ENCODE measurements at places on chromosomes 1 and 21.

- no peak for DNase-seq
Observed at GRCh38 chr1:65321879-65322278, 12.5 kb downstream of the DNAJC6 start.

DNA sequence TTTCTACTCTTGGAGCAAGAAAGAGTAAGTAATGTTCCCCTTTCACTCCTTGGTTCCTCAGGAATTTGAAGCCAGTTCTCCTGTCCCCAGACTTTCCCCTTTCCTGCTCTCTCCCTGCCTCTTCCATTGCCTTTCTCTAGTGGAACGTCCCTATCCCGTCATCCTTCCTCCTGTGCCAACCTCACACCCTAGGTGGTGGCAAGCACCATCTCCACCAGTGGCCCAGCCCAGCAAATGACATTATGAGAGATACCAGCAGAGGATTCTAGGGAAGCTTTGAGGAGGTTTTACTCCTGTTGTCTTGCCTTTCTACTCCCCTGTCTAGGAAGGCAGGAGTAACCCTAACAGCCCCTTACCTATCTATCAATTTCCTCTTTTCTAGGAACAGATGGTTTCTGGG is 8.1 kb upstream of the TACSTD2 start:
- DNase-seq: no peak

DNA sequence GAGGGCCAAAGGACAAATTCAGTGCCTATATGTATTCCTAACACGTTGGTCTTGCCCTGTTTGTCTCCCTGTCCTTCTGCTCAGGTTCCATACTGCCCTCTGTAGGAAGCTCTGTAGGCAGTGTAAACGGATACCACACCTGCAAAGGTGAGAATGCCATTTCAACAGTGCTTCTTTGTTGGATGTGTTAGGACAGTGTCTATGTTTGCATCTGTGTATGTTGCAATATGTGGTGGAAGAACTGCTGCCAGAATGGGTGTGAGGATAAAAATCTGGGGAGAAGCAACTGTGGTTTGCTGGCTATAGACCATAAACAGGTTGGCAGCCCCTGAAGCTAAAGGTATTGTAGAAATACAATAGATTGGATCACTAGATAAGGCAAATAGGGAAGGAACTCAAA is 113.1 kb upstream of the BMP8A start:
- no peak for DNase-seq

DNA sequence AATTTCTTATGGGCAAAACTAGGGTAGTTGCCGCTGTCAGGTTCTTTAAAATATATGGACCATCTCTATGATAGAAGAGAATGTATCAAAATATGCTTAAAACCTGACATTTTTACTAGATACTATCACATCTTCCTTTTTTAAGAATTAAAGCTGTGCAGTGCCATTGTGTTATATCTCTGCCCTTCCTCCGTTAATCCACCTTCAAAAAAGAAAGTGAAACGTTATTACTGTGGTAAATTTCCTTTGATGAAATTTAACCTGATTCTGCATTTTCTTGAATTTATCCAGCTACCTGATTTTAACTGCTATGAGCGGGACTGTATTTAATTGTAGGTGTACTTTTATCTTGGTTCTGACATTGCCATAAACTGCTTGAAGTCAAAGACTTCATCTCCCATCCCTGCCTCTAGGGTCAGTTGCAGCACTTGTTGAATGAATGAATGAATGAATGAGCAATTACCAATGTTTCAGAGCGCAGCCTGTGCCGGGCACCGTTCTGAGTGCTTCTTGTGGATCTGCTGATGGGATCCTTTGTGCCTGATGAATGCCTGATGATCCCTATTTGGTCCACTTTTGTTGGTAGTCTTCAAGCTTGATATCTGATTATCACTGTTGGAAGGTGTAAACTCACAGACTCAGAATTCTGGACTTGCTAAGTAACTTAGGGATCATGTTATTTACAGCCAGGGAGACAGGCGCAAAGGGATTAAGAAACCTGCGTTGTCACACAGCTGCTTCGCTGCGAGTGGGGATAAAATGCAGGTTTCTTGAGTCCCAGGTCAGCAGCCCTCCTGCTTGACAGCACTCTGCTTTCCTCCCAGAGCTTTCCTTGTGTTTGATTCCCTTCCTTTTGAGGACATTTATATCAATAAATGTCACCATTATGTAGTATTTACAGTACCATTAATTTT is 30.1 kb downstream of the SMYD2 start:
- no peak for DNase-seq

GRCh38 chr21:35720208-35720731 is 340.1 kb downstream of the SETD4 start:
- no peak for DNase-seq

DNA sequence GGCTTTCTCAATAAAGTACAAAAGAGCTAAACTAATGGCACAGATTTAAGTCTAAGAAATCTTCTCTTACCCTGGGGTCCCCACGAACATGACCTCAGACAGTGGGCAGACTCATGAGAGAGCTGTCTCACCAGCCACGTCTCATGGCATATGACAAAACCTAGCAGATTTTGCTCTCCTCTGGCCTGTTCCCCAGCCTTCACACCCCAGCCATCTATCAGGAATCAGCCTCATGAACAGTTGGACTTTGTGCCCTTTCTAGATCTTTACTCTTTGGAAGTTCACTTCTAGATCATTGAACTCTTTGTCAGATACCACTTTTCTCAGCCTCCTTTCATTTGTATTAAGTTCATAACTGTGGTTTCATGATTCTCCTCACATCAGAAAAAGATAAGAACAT is 14.2 kb upstream of the HSD3B1 start:
- DNase-seq: no peak

GRCh38 chr1:2817784-2818564 is 16.5 kb upstream of the TTC34 start:
- no peak for DNase-seq

GRCh38 chr1:171292799-171293198 is 21.2 kb upstream of the FMO4 start:
- DNase-seq: no peak

GRCh38 chr1:204714194-204714860 is 28.8 kb upstream of the LRRN2 start:
- no peak for DNase-seq

- no peak for DNase-seq
Observed at GRCh38 chr21:19420565-19420964, 1017.0 kb upstream of the TMPRSS15 start.

DNA sequence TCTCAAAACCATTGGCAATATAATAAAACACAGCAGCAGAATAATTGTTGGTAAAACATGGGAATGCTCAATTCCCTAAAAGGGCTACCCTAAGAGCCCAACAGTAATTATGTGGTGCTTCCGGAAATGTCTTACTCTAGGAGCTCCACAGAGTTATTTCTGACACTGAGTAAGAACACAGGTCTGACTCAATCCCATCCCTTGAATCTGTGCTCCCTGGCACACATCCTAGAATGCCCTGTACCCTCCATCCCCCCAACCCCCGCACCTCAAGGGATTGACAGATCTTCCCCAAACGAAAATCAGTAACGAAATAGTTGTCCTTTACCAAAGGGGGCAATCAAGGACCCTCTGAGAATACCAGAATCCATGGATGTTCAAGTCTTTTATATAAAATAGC is 71.9 kb downstream of the SMYD2 start:
- no peak for DNase-seq

- peak; percentile 73 for DNase-seq
Observed at GRCh38 chr1:223815865-223816264, 29.9 kb downstream of the TP53BP2 start.

GRCh38 chr1:93907718-93908117 is 1.5 kb downstream of the GCLM start:
- DNase-seq: peak; percentile 49

DNA sequence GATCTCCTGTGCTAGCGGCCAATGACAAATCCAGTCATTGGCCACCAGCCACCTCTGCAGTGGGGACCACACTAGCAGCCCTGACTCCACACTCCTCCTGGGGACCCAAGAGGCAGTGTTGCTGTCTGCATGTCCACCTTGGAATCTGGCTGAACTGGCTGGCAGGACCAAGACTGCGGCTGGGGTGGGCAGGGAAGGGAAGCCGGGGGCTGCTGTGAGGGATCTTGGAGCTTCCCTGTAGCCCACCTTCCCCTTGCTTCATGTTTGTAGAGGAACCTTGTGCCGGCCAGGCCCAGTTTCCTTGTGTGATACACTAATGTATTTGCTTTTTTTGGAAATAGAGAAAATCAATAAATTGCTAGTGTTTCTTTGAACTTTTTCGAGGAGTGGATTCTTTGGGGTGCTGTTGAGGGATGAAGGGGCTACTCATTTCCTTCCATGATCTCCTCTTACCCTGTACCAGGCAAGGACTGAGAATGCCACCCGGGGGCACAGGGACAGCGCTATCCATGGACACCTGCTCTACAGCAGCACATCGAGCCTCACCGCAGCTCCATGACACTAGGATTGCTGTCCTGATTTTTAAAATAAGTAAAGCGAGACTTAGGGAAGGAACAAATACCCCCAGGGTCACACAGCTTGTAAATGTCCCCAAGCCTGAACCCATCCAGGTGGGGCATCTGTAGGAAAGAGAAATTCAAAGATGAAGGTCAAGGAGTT is 44.7 kb downstream of the TNNT2 start:
- no peak for DNase-seq

DNA sequence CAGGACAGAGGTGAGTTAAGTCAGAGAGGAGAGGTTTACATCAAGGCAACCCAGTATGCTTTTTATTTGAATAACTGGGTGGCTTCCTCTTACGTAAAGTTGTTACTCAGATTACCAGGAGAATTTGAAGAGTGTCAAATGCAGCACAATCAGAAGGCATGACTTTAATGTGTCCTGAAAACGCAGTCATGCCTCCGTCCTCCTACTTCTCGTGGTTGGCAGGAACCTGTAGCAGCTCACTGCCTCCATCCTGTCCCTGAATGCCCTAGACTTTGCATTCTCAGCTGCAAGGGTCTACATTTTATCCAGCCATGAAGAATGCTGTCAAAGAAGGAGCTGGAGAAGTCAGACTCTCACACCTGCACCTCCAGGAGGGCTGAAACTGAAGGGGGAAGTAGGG is 66.7 kb downstream of the MIS18A start:
- DNase-seq: no peak

DNA sequence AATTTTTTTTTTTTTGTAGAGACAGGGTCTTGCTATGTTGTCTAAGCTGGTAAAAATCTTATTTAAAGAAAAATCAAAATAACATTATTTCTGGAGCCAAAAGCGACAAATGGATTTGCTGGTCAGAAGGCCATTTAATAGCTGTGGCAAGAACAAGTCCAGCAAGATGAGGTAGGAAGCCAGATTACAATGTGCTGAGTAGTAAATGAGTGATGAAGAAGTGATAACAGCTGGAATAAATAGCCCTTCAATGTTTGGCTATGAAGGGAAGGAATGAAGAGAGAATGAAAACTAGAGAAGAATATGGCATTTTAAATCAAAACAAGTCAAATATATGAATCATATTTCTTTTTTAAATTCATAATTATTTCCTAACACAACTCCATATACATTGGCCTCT is 34.5 kb downstream of the SYDE2 start:
- DNase-seq: no peak

GRCh38 chr1:225885336-225885735 is 3.2 kb upstream of the TMEM63A start:
- no peak for DNase-seq

DNA sequence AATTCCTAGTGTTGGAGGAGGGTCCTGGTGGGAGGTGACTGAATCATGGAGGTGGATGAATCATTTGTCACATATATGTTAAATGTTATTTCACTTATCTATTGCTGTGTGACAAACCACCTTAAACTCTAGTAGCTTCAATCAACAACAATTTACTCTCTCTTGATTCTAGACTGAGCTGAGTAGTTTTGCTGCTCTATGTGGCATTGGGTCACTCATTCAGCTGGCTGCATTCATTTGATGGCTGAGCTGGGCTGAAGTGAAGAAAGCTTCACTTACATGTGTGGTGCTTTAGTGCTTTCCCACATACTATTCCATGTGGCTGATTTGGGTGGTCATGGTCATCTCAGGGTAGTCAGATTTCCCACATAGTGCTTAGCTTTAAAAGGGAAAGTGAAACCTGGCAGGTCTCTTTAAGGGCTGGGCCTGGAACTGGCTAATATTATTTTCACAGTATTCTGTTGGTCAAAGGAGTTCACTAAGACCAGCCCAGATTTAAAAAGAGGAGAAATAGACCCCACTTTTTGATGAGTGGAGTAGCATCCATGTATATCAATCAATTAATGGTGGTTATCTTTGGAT is 10.5 kb downstream of the DNAH14 start:
- no peak for DNase-seq

- DNase-seq: no peak
Observed at GRCh38 chr1:151763990-151764389, 694 bp upstream of the MRPL9 start.
